ENCODE measurements at places on chromosomes 3 and 15. TPM values are rescaled to one million over a fixed set of nuclear protein-coding genes. Genes with fewer than 3 reads are reported as not detected.

Gene ATP8B4
- 1.3 TPM for total RNA-seq

Gene CKMT1B
- total RNA-seq, result not detected

Gene CHDH
- 0.72 TPM for total RNA-seq

Gene GPR149
- not detected for total RNA-seq

Gene SLC2A2
- 0.29 TPM for total RNA-seq

Gene KLHL6
- 54.1 TPM for total RNA-seq

Gene CHRNA7
- total RNA-seq, result not detected

- DNase-seq, result no peak
These were observed 100.3 kb downstream of the SMAD6 start for GRCh38 chr15:66802025-66803001.

DNA sequence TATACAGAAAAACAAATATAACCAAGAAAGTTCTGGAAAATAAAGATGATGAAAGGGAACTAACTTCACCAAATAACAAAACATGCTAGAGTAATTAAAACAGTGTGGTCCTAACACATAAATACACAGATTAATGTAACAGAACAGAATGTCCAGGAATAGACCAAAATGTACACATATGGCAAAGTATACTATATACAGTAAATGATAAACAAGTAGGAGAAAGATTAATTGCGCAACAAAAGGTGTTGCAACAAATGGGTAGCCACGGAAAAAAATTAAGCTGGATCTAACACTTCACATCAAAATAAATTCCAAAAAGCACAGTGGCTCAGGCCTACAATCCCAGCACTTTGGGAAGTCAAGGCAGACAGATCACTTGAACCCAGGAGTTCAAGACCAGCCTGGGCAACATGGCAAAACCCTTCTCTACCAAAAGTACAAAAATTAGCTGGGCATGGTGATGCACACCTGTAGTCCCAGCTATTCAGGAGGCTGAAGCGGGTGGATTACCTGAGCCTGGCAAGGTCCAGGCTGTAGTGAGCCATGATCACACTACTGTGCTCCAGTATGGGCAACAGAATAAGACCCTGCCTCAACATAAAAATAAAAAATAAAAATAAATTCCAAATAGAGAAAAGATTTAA is 19.8 kb downstream of the SCAP start:
- DNase-seq, result no peak

DNA sequence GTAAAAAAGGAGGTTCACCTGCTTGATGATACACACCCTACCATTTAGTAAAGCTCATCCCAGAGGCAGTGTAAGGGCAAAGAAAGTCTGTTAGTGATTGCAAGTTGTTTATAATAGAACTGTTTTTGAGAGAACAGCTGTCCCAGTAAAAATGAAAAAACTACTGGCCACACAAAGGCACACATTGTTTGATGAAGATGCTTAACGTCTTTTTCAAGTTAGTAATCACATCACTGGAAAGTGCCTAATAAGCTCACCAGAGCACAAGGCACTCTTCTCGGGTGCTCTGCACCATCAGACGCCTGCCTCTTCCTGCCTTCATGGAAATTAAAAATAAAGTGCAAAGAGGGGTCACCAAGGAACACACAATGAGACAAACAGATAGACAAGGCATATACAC is 186.9 kb downstream of the PDZRN3 start:
- DNase-seq, result no peak

DNA sequence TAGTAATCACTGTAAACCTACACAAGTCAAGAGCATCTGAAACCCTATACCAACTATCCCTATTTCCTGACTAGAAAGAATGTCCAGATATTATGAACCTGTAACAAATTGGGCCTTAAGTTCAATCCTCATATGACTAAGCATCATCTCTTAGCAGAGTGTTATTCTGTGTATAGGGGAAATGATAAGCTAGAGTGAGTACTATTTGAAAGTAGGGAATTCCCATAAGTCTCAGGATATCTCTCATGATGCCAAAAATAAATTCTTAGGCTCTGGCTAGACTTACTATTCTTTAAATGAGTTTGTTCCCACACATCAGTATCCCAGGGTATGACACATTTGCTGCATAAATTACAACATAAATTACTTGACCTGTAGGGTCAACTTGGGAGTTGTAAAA is 15.3 kb downstream of the MRPL47 start:
- no peak for DNase-seq

GRCh38 chr3:182406786-182407185 is 386.5 kb upstream of the ATP11B start:
- DNase-seq, result no peak

DNA sequence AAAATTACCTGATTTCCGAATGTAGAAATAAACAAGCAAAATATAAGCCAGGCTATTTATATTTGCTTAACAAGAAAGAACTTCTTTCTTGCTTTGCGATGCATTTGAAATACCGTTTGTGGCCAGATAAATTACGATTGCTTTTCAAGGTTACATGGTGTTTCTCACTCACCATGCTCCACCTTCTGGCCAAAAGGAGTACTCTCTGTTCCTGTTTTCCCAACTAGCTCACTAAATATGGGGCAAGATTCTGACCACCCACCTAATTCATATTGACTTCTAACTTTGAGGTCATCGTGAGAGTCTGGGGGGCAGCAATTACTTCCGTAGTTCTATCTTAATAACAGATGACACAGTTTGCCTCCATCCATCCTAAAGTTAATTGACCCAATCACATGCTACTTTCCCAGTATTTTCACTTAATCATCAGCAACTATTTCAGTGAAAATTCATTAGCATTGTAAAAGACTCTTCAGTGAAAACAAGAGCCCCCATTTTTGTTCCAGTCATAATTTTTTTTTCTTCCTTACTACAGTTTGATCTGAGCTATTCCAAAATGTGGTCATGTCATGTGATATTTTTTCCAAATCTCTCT is 25.9 kb downstream of the ACP3 start:
- DNase-seq, result peak; percentile 1

GRCh38 chr3:157170861-157171260 is 10.9 kb upstream of the CCNL1 start:
- DNase-seq, result no peak

- DNase-seq, result no peak
These were observed 53.2 kb upstream of the ZNF148 start for GRCh38 chr3:125428216-125428830.

DNA sequence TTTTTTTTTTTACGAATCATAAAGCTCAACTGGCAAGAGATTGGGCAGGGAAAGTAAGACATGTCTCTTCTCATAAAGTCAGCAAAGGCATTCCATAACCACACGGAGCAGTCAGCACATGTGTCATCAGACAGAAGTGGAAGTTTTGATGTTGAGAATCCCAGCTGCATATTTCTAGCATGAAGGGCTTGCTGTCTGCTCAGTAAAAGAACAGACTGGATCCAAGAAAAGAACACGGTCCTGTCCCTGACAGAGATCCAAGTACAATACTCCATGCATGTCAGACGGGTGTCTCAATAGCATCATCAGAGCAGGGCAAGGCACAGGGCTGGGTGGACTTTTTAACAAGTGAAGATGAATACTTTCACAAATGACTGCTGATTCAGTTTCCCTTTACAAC is 38.2 kb downstream of the ABI3BP start:
- no peak for DNase-seq

DNA sequence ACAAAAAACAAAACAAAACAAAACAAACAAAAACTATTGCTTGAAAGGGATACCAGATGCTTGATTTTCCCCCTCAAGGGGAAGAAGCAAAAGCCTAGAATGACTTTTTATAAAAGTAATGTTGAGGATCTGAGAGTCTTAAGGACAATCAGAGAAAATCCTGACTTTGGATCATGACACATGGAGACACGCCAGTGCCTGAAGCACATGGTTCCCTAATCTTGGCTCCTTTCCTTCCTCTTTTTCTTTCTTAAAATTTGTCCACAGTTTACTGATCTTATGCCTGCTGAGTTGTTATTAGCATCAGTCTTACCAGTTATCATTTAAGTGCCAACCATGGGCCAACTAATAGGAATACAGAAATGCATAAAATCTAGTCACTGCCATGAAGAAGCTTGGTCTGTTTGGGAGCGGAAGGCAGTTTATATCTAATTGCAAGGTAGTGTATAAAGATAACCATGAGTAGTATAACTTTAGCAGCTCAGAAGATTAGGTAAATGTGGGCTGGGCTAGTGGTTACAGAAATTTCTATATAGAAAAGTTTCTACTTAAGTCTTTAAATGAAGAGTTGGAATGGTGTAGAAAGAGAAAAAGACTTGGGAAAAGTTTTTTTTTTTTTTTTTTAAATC is 6.9 kb downstream of the GLCE start:
- no peak for DNase-seq

- DNase-seq, result no peak
These were observed 20.7 kb upstream of the ANKRD34C start for GRCh38 chr15:79261836-79262235.

DNA sequence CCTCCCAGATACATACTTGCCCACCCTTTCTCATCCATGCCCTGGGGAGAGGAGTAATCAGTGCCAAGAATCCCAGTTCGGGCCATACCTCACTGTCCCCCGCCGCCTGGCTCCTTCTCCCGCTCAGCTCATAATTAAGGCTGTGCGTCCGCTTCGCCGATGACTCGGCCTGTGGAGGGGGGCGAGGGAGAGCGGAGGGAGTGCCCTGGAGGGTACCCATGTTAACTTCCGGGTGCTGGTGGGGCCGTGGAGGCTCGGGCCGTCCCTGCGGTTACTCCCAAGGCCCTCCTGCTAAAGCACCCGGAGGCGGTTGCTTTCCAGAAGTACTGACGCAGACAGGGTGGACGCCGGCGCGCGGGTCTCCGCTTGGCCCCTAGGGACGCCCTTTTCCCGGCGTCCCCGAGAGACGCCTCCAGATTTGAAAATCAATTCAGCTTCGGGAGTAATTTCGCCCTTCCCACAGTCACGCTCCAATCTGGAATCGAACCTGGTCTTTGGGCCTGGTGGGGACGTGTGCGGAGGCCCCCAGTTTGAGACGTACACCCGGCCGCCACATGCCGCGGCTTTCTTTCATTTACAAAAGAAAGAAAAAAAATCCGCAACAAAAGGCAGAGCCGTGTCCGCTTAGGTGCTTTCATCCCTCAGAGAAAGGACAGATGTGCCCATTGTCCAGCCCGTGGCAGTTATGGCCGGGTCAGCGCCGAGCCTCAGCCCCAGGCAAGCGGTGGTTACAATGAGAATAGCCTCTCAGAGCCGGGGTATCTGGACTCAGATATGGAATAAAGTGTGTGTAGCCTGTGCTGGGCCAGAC is 1.0 kb upstream of the ONECUT1 start:
- DNase-seq, result no peak

DNA sequence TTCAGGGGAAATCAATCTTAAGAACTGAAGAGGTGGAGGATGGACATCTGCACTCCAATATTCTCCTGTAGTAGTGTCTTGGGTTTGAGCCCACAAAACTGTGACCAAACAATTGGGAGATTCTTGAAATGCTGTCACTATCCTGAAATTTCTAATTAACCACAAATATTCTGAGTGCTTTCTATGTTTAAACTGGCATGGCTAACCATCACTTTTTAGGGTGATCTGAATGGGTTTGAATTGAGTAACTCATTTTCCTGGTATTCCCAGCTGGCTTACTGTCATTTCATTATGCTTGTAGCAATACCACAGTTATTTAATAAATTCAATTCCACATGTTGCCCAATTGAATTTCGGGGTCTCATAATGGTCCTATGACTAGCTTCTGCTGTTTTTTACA is 216.9 kb upstream of the DCBLD2 start:
- DNase-seq, result no peak

DNA sequence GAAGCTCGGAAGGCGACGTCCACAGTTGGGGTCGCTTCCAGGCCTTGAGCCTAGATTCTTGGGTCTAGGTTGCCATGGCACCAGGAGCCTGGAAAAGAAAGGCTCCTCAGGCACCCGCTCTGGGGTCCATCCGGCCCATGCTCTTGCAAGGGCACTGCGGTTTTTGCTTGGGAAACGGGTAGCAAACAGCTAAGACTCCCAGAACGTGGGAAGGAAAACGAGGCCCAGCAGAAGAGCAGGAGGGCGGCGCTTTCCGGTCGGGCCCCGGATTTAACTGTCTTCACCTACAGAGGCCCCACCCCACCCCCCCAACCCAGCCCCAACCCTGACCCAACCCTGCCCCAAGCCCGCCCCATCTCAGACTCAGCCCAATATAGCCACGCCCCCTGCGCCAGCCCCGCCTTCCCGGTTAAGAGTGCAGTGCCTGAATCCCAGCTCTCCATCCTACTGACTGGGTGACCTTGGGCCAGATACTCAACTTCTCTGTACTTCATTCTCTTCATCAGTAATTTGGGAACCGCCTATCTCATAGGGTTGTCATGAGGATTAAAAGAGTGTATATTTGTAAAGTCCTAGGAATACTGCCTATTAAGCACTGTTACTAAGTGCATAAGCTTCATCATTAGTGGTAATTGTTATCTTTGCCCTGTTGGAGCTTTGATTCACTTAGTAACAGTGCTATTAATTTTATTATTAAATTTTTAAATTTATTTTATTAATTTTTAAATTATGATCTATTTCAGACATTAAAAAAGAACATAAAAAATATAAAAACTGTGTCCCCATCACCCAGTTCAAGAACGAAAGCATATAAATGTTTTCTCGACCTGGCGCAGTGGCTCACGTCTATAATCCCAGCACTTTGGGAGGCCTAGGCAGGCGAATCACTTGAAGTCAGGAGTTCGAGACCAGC is 28.4 kb upstream of the SMAD6 start:
- peak; percentile 22 for DNase-seq

DNA sequence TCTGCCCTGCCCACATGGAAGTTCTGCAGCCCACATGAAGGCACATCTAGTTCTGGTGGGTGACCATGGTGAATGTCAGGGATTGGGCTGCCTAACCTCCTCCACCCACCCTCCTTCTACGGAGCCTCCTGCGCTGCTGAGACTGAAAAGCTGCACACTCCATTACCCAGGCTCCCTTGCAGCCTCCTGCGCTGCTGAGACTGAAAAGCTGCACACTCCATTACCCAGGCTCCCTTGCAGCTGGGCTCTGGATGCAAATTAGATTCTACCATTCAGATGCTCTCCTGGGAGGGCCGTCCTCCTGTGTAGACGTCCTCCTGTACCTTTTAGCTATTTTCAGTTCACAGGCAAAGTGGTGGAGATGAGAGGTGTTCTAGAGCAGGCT is 32.1 kb downstream of the POMGNT2 start:
- no peak for DNase-seq

DNA sequence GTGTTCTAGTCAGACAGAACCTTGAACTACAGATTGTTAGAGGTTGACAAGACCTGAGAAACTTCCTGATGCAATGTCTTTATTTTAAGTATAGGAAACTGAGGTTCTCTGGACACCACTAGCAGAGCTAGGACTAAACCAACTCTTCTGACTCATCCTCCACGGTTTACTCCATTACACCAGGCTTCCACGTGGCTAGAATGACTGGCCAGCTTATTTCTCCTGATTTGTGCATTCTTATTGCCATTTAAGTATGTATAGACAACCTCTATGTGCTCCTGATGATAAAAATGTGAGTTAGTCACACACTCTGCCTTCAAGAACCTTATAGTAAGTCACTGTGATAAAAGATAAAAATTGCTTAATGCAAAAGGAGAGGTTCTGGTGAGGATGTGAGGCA is 182.7 kb downstream of the MEX3B start:
- no peak for DNase-seq

GRCh38 chr3:142053244-142053643 is 96.1 kb downstream of the TFDP2 start:
- no peak for DNase-seq

GRCh38 chr3:131900891-131901290 is 133.9 kb downstream of the CPNE4 start:
- no peak for DNase-seq

- DNase-seq, result no peak
These were observed 10.7 kb upstream of the MYO5C start for GRCh38 chr15:52306270-52306669.

- DNase-seq, result no peak
These were observed 95.8 kb upstream of the ABHD17C start for GRCh38 chr15:80599359-80599758.

GRCh38 chr3:98557324-98558010 is 25.7 kb downstream of the GPR15 start:
- no peak for DNase-seq
